Caco-2 (cell line): ENCODE measurements at places on chromosomes 13 and 19.

DNA sequence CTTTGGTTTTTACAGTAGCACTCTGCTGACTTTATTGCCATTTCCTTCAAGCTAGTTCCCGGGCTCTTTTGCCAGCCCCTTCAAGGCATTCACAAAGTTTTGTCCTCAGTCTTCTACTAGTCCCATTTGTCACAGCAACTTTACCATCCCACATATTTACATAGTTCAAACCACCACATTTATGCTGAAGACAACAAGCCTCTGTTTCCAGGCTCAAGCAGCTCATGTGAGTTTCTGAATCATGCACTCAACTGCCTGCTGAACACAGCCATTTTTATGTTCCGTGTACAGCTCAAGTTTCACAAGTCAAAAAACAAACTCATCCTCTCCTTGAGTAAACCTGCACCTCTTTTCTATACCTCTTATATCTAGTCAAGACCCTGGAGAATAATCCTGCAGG lies 977.0 kb upstream of the SLC10A2 start:
- DNase-seq: no peak

- no peak for DNase-seq
Observed at GRCh38 chr13:37715606-37716015, 117.0 kb upstream of the POSTN start.

GRCh38 chr19:1166872-1167573 lies 7.0 kb downstream of the SBNO2 start:
- no peak for DNase-seq

GRCh38 chr19:41792513-41793413 lies 3.6 kb upstream of the CEACAM3 start:
- no peak for DNase-seq

DNA sequence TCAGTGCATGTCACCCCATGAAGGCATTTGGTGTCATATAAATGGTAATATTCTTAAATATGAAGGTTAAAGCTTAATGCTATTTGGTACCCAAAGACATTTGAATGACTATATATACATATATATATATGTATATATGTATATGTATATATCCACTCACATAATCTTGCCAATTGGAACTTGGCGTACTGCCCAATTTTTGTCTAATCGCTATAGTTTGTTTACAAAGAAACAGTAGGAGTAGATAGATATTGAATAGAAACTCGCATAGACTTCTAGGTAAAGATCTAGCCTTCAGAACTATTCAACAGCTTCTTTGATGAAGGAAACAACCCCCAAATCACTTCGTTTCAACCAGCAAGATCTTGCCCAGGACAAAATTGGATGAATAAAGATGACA lies 24.1 kb downstream of the KLF5 start:
- no peak for DNase-seq

- no peak for DNase-seq
Observed at GRCh38 chr13:71090990-71091389, 776.0 kb downstream of the DACH1 start.

DNA sequence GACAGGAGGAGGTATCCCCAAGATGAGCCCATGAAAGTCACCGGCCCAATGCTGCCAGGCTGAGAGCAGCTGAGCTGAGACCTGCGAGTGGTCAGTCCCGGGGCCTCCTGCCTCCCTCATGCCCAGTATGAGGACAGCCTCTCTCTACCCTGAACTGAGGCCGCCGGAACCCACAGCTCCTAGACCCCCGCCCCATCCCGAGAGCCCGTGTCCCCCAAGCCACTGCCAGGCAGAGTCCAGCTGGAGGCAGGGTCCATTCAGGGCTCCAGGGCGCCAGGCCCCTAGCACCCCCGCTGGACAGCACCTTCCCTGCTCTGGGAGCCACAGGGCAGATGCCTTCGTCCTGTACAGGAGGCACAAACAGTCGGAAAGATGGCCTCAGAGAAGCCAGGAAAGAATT lies 38.7 kb downstream of the MLLT1 start:
- DNase-seq: no peak

GRCh38 chr19:5114727-5115126 lies 145.8 kb downstream of the KDM4B start:
- DNase-seq: no peak

GRCh38 chr13:97117388-97117910 lies 104.7 kb upstream of the MBNL2 start:
- no peak for DNase-seq

GRCh38 chr19:5086725-5087439 lies 118.0 kb downstream of the KDM4B start:
- DNase-seq: no peak

DNA sequence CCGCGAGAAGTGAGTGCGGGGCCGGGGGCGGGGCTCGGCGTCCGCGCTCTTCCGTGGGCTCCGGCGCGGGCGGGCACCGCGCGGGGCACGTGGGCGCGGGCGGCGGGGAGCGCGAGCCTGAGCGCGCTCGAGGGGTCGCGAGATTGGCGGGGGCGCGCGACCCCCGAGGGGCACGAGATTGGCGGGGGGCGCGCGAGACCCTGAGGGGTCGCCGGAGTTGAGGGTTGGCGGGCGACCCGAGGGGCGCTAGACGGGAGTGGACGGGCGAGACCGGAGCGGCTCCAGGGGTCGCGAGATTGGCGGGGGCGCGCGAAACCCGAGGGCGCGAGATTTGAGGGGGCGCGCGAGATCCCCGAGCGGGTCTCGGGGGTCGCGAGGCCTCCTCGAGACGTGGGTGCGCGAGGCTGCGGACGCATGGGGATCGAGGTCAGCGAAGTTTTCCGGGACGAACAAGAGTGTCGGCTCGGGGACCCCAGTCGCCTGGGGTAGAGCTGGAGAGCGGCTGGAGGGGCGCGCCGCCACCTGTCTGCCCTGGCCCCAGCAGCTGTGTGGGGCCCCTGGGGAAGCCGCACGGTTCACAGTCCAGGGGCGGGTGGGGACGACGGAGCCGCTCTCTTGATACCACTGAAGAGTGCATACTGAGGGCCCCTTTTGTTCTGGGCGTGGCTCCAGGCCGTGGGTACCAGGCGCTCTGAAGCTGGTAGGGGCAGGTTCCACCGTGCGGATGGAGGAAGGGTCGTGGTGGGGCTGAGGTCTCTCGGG lies 682 bp downstream of the SSBP4 start:
- peak; percentile 47 for DNase-seq

GRCh38 chr13:93859716-93860115 lies 619.8 kb downstream of the DCT start:
- DNase-seq: no peak

- DNase-seq: no peak
Observed at GRCh38 chr19:35908010-35908441, at the start of gene TYROBP. Gene TYROBP, minus strand, starts transcription at chr19:35908295. Its CDS starts 67 bp downstream, at chr19:35908228.

DNA sequence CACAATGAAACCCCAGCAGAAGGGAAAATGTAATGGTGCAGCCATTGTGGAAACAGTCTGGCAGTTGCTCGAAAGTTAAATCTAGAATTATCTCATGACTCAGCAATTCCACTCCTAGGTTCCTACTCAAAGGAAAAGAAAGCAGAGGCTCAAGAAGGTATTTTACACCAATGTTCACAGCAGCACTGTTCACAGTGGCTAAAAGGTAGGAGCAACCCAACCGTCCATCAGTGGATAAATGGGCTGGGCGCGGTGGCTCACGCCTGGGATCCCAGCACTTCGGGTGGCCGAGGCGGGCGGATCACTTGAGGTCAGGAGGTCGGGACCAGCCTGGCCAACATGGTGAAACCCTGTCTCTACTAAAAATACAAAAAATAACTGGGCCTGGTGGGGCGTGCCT lies 25.9 kb downstream of the ZFR2 start:
- no peak for DNase-seq

DNA sequence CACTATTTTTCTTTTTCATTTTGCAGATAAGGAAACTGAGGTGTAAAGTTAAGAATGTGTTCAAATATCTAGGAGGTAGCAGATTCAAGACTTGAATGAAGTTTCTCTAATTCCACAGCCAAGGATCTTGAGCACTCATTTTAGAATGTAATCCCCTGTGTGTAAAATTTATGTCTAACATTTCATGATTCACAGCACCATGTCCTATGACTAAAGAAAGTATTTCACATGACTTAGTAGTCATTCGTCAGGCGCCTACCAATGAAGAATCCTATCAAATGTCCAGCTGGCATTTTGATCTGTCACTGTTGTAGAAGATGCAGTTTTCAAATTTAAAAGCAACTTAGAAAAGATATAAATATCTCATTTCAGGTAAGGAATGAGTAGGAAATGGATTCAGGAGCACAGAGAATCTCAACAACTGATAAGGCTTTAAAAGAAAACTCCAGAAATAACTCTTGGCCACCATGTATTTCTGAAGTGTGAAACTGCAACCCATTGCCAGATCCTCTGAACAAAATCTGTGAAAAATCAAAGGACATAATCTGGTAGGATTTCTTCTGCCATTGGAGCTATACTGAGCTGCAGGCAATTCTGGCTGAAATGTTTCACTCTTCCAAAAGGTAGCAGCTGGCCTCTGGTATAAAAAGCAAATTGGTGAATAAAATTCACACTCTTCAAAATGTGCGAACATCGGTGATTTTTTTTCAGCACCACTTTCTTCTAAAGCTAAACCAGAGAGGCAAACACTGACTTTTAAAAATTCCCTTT lies 92.2 kb downstream of the DCLK1 start:
- DNase-seq: no peak

GRCh38 chr13:83714236-83714635 lies 168.0 kb downstream of the SLITRK1 start:
- DNase-seq: no peak

DNA sequence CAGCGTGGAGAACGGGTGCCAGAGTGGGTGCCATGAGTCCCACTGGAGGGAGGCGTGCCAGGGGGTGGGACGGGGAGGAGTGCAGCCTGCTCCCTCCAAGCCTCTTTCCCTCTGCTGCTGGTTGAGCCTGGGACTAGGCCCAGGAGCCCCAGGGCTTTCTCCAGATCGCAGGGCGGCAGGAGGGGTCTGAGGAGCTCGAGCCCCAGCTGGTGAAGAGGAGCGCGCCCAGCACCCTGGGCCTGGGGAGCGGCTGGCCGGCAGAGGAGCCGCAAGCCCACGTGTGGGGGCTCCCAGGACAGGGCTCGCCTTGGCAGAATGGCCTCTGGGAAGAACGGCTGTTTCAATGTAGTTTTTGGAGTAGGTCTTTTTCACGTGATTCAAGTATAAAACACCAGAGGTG lies 12.2 kb upstream of the DCUN1D2 start:
- DNase-seq: no peak
